Lung microvascular endothelial cell (primary cell): ENCODE measurements at places on chromosomes 11 and 22.
A peak's percentile ranks its signal among the peaks of the same experiment; 100 is the strongest.

DNA sequence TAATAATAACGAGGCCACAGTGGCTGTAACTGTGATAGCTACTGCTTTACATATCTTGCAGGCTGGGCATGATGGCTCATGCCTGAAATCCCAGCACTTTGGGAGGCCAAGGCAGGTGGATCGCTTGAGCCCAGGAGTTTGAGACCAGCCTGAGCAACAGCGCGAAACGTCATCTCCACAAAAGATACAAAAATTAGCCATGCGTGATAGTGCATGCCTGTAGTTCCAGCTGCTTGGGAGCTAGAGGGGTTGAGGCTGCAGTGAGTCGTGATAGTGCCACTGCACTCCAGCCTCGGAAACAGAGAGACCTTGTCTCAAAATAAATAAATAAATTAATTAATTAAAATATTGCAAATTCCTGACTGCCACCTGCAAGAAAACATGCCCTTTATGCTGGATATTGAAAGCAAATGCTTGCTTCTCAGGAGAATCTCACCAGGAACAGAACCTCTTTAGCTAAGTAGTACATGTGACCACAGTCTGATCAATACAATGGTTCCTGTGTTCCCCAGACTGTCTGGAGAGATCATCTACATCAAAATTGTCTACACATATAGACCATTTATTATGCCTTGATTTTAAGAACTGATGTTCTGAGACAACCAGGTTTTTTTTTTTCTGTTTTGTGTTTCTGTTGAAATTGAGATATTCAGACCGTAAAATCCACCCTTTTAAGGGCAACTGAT, 6.3 kb downstream of the ZBTB3 start:
- DNase-seq: no peak

GRCh38 chr11:124463324-124463723, 17.8 kb upstream of the OR8B8 start:
- no peak for DNase-seq

- DNase-seq: peak; percentile 54
Observed at GRCh38 chr11:19524171-19524671, 188.4 kb upstream of the NAV2 start.

GRCh38 chr22:46966846-46967245, 204.4 kb downstream of the TBC1D22A start:
- DNase-seq: no peak

GRCh38 chr11:24779791-24780190, 282.9 kb downstream of the LUZP2 start:
- no peak for DNase-seq

DNA sequence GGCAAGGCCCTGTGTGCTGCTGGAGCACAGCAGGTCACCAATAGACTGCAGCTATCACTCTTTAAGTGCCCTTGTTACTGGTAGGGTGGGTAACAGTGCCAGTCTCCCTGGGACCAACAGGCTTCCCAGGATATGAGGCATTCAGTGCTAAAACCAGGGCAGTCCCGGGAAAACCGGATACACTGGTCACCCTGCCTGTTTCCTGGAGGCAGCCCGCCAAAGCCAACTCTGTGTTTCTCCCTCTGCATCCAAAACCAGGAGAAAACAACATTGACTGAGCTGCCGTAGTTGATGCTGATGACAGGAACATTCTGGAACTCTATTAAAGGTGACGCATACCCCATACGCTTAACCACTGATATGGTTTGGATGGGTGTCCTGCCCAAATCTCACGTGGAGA, 149.1 kb downstream of the SHANK2 start:
- DNase-seq: no peak

DNA sequence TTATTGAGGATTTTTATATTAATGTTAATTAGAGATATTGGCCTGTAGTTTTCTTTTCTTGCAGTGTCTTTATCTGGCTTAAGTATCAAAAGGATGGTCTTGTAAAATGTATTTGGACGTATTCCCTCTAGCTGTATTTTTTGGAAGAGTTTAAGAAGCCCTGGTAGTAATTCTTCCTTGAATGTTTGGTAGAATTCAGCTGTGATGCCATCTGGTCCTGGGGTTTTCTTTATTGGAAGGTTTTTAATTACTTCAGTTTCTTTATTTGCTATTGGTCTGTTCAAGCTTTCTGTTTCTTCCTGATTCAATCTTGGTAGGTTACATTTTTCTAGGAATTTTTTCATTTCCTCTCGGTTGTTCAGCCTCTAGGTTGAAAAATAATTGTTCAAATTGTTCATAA, 255.0 kb upstream of the TBCEL start:
- DNase-seq: no peak

DNA sequence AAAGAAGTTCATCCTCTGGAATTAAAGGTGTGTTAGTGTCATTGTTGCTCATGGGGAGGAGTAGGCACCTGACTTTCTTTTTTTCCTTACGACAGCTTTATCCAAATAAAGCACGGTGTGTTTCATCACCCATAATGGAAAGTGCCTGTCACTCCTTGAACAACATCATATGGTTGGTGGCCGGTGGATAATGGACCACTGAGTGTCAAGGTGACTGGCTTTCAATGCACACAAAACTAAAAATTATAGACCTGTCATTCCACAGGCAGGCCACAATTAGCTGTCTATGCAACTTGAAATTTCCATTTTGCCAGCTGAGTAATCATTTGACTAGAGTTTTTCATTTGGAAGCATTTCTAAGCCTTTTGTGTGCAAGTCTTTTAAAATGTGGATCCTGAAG, 45.0 kb upstream of the MPPED2 start:
- DNase-seq: no peak

- DNase-seq: peak; percentile 86
Observed at GRCh38 chr22:35627267-35628041, 10.3 kb upstream of the MB start.

- DNase-seq: no peak
Observed at GRCh38 chr11:2434008-2434407, 10.3 kb downstream of the TRPM5 start.

DNA sequence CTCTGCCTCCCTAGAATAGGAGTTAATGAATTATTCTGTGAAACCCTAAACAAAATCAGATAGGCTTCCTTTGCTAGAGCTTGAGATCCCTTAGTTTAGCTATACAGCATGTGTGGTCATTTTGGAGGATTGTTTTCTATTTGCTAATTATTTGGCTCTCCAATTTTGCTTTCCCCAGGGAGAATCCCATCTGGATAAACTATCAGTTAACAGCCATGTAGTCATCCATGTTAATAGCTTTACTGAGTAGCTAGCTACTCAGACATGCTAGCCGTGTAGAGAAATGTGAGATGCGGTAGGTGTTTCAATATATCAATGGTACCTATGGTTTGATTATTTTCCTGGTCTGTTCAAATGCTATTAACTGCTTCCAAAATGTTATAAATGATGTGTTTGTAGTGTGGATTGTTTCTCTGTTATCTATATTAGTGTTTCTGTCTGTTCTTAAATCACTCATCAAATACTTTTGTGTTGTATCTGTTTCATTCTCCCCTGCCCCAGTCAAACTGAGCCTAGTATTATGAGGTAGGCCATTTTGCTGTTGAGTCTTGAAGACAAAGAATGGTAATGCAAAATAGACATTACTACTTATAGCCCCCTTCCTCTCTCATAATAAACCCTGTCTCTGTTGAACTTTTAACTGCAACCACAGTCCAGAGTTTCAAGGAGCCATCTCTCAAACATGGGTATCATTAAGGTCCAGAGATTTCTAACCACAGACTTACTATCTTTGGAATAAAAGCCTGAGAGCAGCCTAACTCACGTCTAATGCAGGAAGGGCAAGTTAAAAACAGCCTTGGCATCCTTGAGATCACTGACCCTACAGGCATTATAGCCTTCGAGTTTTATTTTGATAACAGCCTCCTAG, 56.1 kb upstream of the GRAMD1B start:
- DNase-seq: no peak

- DNase-seq: no peak
Observed at GRCh38 chr11:12402025-12402424, 24.7 kb downstream of the PARVA start.

GRCh38 chr11:78313898-78314297, 103.7 kb downstream of the GAB2 start:
- DNase-seq: no peak

DNA sequence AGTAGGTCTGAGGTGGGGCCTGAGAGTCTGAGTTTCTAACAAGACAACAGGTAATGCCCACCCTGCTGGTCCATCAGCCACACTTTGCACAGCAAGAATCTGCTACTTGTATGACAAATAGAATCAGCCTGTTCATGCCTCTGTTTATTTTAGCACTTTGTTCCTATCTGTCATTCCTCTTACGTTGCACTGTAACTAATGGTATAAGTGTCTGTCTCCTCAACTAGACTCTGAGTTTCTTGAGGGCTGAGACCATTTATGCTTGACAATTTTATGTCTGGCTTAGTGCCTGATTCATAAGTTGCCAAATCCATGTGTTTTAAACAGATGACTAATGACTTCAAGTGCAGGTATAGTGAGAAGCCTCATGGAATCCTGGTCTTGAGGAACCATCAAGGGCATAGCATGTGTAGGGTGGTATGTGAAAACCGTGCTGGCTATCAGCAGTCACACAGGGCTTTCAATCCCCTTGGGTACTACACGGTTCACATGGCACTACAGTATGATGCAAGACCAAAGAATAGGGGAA, 209.7 kb downstream of the C11orf91 start:
- no peak for DNase-seq

- DNase-seq: no peak
Observed at GRCh38 chr22:38954414-38955043, 2.9 kb upstream of the APOBEC3A start.

DNA sequence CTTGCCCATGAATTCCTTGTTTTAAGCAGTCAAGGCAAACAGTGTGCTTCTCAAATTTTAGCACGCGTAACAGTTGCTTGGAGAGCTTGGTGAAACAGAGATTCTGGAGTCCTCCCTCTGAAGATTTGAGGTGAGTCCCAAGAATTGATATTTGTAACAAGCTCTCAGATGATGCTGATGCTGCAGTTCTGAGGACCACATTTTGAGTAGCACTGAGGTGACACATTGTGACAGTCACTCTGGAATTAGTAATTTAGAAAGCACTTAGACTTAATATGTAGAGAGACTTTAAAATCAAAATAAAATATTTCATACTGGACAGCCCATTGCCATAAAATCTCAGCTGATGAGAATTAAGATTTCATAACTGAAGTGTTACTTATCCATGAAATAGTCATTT, 38.5 kb downstream of the DNAJC24 start:
- DNase-seq: no peak

DNA sequence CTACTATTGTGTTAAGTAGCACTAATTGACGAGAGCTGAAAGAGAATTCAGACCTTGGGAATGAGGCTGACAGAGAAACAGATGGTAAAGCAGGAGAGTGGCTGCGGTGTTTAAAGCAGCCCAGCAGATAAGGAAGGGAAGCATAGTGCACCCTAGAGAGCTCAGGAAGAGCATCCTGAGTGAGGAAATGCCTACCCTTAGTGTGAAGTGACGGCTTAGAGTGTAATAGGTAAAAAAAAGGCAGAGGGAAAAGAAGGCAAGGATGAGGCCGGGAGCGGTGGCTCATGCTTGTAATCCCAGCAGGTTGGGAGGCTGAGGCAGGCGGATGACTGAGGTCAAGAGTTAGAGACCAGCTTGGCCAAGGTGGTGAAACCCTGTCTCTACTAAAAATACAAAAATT, 22.4 kb upstream of the ETS1 start:
- no peak for DNase-seq

DNA sequence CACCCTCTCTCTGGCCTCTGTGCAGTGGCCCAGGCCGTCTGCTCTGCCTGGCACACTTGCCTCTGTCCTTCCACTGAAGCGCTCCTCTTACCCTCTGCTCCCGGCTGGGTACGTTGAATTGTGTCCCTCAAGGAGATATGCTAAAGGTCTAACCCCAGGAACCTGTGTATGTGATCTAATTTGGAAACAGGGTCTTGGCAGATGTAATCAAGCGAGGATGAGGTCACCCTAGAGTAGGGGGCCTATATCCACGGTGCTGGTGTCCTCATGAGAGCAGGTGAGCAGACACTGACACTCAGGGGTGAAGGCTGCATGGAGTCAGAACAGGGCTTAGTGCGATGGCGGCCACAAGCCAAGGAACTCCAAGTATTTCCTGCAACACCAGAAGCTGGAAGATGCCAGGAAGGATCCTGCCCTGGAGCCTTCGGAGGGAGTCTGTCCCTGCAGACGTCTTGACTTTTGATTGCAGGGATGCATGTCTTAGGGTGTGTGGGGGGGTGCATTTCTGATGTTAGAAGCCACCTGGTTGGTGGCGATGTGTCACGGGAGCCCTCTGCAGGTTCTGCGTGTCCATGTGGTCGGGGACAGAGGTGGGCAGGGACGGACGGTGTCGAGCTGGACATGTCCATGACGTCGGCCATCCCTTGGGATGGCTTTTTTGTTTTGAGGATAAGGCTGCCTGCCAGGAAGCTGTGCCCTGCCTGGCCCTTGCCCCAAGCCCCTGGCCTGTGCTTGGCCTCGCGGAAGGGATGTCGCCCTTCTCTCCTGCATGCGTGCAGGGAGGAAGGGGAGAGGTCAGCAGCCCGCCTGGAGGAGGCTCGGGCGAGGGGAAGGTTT, 68.6 kb downstream of the LRP5 start:
- peak; percentile 64 for DNase-seq

- no peak for DNase-seq
Observed at GRCh38 chr11:30502305-30502704, 83.8 kb downstream of the MPPED2 start.

DNA sequence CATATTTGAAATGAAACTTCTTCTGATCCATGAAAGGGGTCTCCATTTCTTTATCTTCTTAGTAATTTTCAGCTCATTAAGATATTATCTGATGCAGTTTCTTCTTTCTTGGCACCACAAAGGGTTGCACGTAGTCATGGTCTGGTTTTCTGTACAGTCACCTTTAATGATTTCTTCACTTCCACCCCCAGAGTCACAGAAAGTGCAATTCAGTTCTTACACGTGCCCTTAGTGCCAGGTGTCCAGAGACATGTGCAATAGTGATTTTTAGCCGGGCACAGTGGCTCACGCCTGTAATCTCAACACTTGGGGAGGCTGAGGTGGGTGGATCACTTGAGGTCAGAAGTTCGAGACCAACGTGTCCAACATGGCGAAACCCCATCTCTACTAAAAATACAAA, 202.8 kb upstream of the MTNR1B start:
- DNase-seq: no peak

- no peak for DNase-seq
Observed at GRCh38 chr22:17167486-17167885, 8.4 kb upstream of the HDHD5 start.

DNA sequence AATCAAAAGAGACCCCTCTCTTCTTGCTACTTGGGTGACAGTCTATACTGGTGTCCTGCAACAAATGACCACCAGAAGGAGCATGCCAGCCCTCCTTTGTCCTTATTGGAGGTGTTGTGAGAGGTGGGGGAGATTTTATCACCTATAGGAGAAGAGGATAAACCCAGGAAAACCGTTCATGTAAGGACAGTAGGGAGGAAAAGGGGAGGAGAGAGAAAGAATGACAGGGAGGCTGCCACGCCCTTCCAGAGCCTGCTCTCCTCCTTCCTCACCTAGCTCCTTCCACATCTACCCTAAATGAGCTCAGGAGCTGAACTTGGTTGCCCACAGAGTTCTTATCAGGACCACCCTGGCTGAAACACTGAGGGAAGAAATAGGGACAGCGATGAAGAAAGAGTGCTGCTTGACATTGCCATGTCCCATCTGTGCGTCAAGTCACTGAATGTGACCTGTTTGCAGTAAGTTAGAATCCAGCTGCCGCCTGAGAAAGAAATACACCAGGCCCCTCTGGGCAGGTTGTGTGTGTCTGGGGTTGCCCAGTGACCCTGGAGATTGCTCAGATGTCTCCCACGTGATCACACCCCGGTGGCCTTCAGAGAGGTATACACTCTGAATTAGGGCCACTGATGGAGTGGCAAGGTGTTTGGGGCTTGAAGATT, 40.4 kb upstream of the ETS1 start:
- no peak for DNase-seq
